Effector memory CD8-positive, alpha-beta T cell (primary cell): ENCODE measurements at places on chromosomes 6 and 20.

DNA sequence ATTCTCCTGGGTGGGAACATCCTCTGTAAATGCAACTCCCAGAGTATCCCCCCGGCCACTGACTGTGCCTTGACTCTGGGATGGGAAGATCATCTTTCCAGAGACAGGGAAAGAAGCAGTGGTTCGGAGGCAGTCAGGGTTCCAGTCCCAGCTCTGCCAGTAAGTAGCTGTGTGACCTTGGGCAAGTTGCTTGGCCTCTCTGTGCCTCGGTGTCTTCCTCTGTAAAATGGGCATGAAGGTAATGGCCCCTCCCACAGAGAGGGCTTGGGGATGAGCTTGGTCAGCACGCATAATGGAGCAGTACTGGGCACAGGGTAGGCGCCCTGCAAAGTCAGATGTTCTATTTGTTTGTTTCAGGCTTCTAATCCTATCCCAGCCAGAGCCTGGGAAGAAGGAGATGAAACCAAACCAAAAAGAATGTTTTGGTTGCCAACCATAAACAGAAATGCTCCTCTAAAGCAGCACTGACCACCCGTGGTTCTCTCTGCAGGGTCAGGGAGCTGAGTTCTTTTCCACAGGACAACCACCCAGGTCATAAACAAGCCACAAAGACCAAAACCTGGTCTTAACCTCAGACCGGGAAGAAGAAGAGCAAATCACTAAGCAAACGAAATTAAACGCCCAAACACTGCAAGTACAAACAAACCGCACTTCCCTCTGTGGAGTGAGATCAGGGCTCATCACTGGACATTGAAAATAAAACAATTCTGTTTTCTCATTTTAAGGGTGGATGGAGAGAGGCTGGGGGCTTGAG lies 381.0 kb upstream of the SULF2 start:
- H3K4me1 ChIP-seq, result no peaks in the 10 kb centered on the region
- no peak for DNase-seq
- peaks cover 34% of the 10 kb centered on the region for H3K27me3 ChIP-seq
- H3K27ac ChIP-seq, result no peak overlapping the region
- H3K36me3 ChIP-seq, result no peaks in the 10 kb centered on the region

GRCh38 chr6:150638765-150639164 lies 39.1 kb downstream of the PLEKHG1 start:
- H3K36me3 ChIP-seq, result no peaks in the 10 kb centered on the region
- H3K27ac ChIP-seq, result no peak overlapping the region
- no peak for DNase-seq
- no peaks in the 10 kb centered on the region for H3K27me3 ChIP-seq
- no peak overlapping the region for H3K4me3 ChIP-seq
- peaks cover 50% of the 10 kb centered on the region for H3K4me1 ChIP-seq

DNA sequence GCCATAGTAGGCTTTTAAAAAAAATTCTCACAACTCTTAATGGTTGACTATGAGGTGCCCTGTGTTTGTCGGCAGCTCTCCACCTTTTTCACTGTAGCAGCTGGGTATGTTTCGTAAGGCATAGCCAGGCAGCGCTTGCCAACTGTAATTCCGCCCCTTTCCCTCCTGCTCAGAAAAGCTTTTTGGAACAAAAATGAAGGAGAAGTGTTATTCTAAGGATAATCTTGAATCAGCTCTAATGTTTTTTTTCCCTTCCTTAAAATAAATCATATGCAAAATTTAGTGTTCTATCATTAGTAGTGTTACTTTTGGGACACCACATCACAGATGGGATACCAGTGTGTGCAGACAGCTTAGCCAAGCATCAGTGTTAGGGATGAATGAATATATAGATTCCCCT lies 21.2 kb downstream of the RIOK1 start:
- H3K27ac ChIP-seq, result peak overlapping the region; percentile 47
- peaks cover 96% of the 10 kb centered on the region for H3K36me3 ChIP-seq
- no peak overlapping the region for H3K4me3 ChIP-seq

- no peak for DNase-seq
- no peaks in the 10 kb centered on the region for H3K4me1 ChIP-seq
- peaks cover 25% of the 10 kb centered on the region for H3K27me3 ChIP-seq
- H3K36me3 ChIP-seq, result no peaks in the 10 kb centered on the region
- H3K27ac ChIP-seq, result no peak overlapping the region
Measured at GRCh38 chr20:63091901-63092659, 85.3 kb upstream of the BHLHE23 start.

DNA sequence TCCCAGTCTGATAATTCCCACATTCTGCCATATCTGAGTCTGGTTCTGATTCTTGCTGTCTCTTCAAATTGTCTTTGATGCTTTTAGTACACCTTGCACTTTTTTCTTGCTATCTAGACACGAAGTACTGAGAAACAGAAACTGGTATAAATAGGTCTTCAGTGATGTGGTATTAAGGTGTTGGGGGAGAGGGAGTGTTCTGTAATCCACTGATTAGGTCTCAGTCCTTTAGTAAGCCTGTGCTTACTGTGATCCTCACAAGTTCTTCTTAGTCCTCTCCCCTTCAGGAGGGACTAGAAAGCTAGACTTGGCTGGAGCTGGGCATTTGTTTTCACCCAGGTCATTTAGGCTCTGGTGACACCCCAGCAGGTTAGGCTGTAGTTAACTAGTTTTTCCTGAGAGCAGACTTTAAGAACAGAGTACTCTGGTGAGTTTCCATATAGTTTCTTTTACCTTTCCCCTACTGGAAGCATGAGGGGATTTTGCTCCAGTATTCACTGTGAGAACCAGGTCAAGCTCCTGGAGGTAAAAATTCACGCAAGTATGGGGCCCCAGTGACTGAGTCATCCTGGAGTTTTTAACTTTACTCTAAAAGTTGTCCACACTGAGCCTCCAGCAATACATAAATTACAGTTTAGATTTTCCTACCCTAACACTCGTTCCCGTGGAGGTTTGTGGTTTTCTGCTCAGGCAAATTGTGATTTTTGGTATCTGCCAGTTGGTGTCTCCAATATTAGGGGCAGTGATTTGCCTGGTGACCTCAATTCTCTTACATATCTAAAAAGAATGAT lies 154.6 kb downstream of the CDKAL1 start:
- no peaks in the 10 kb centered on the region for H3K36me3 ChIP-seq
- H3K4me3 ChIP-seq, result no peak overlapping the region
- H3K27ac ChIP-seq, result no peak overlapping the region
- H3K27me3 ChIP-seq, result no peaks in the 10 kb centered on the region

- H3K36me3 ChIP-seq, result no peaks in the 10 kb centered on the region
- no peaks in the 10 kb centered on the region for H3K27me3 ChIP-seq
- no peak overlapping the region for H3K27ac ChIP-seq
- H3K4me3 ChIP-seq, result no peak overlapping the region
- no peaks in the 10 kb centered on the region for H3K4me1 ChIP-seq
- DNase-seq, result no peak
Measured at GRCh38 chr6:126444659-126445273, 104.9 kb downstream of the CENPW start.

- H3K27ac ChIP-seq, result no peak overlapping the region
- no peaks in the 10 kb centered on the region for H3K27me3 ChIP-seq
- no peaks in the 10 kb centered on the region for H3K4me1 ChIP-seq
- DNase-seq, result no peak
- no peak overlapping the region for H3K4me3 ChIP-seq
- no peaks in the 10 kb centered on the region for H3K36me3 ChIP-seq
Measured at GRCh38 chr6:135479601-135480000, 17.9 kb downstream of the AHI1 start.

DNA sequence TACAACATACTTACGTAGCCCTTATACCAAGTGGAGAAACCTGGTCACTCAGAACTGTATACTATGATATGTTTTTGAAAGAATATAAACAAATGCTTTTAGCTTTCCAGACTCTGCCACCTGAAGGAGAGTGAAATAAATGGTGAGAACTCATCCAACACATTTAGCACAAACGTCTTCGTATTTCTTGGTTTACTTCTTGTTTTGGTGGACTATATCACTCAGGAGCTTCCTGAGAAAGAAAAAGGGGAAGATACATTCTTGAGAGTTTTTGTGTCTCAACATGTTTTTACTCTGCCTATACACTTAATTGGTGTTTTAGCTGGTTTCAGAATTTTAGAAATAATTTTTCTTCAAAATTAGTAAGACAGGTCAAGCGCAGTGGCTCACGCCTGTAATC lies 19.4 kb upstream of the CTAGE9 start:
- H3K4me3 ChIP-seq, result no peak overlapping the region
- H3K27ac ChIP-seq, result no peak overlapping the region
- H3K4me1 ChIP-seq, result no peaks in the 10 kb centered on the region
- H3K36me3 ChIP-seq, result no peaks in the 10 kb centered on the region
- no peak for DNase-seq

DNA sequence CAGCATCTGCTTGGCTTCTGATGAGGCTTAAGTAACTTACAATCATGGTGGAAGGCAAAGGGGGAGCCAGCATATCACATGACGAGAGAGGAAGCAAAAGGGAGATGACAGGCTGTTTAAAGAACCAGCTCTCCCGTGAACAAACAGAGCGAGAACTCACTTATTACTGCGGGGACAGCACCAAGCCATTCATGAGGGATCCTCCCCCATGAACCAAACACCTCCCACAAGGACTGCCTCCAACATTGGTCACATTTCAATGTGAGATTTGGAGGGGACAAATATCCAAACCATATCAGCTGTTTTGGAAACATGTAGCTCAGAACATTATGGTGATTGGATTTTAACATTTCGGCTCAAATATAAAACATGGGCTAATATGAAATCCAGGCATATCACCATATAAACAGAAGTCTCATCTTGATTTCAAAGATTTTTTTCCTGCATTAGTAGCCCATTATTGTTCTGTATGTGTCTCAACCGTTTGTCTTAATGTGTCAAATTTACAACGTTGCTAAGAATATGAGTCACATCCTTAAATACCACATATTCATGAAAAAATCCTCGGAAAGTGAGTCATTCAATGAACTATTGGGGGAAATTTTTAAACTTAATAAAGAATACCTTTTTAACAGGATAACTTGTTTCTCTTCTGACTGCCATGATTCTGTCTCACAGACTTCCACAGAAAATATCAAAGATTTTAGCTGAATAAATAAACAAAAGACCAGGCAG lies 894.3 kb downstream of the TFAP2A start:
- H3K27ac ChIP-seq, result no peak overlapping the region
- no peaks in the 10 kb centered on the region for H3K4me1 ChIP-seq
- H3K36me3 ChIP-seq, result no peaks in the 10 kb centered on the region
- no peak for DNase-seq

DNA sequence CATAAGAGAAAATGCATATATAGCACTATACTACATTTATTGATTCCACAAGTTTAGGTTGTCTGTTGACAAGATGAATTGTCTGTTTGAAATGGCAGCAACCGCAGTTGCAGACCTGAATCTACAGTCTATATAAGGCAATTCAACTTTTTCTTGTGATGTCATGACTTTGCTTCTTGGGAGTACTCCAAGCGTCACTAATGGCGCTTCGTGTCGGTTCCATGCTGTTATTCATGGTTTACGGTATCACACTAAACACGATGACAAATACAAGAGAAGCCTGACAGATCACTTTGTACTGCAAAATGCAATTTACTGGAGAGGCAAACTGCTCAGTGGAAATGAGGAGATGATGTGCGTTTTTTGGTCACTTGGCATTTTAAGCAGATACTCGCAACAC lies 280.3 kb upstream of the TCF21 start:
- H3K4me3 ChIP-seq, result no peak overlapping the region
- no peaks in the 10 kb centered on the region for H3K36me3 ChIP-seq
- no peaks in the 10 kb centered on the region for H3K27me3 ChIP-seq

GRCh38 chr6:47992809-47993208 lies 118.2 kb downstream of the PTCHD4 start:
- H3K36me3 ChIP-seq, result no peaks in the 10 kb centered on the region
- H3K4me1 ChIP-seq, result no peaks in the 10 kb centered on the region
- H3K4me3 ChIP-seq, result no peak overlapping the region
- no peak for DNase-seq
- no peak overlapping the region for H3K27ac ChIP-seq

- H3K36me3 ChIP-seq, result no peaks in the 10 kb centered on the region
- H3K27ac ChIP-seq, result no peak overlapping the region
- no peak for DNase-seq
- peaks cover 12% of the 10 kb centered on the region for H3K4me1 ChIP-seq
- peak overlapping the region; percentile 53 for H3K4me3 ChIP-seq
- H3K27me3 ChIP-seq, result peaks cover 76% of the 10 kb centered on the region
Measured at GRCh38 chr20:58839991-58840747, 10.5 kb downstream of the GNAS-AS1 start.

GRCh38 chr6:30965140-30965601 lies 18.3 kb upstream of the MUC21 start:
- DNase-seq, result no peak
- peaks cover 24% of the 10 kb centered on the region for H3K4me1 ChIP-seq
- H3K27me3 ChIP-seq, result peaks cover 9% of the 10 kb centered on the region
- no peak overlapping the region for H3K4me3 ChIP-seq
- peaks cover 8% of the 10 kb centered on the region for H3K36me3 ChIP-seq

GRCh38 chr6:20479526-20479925 lies 54.7 kb upstream of the CDKAL1 start:
- peaks cover 22% of the 10 kb centered on the region for H3K36me3 ChIP-seq
- no peaks in the 10 kb centered on the region for H3K27me3 ChIP-seq
- no peak overlapping the region for H3K4me3 ChIP-seq
- H3K27ac ChIP-seq, result no peak overlapping the region
- peaks cover 11% of the 10 kb centered on the region for H3K4me1 ChIP-seq

DNA sequence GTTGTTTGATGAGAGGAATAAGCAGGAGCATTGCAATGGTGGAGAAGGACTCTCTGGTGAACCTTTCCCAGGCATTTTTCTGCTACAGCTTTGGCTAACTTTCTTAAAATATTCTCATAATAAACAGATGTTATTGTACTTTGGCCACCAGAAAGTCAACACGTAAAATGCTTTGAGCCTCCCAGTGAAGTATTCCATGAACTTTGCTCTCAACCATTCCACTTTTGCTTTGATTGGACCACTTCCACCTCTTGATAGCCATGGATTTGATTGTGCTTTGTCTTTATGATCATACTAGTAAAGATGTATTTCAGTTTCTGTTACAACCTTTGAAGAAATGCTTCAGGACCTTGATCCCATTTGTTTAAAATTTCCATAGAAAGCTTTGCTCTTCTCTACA lies 241.1 kb downstream of the TENT5A start:
- H3K36me3 ChIP-seq, result no peaks in the 10 kb centered on the region
- no peaks in the 10 kb centered on the region for H3K4me1 ChIP-seq
- no peak for DNase-seq
- no peak overlapping the region for H3K4me3 ChIP-seq
- H3K27me3 ChIP-seq, result no peaks in the 10 kb centered on the region
- H3K27ac ChIP-seq, result no peak overlapping the region

- no peaks in the 10 kb centered on the region for H3K27me3 ChIP-seq
- peaks cover 10% of the 10 kb centered on the region for H3K4me1 ChIP-seq
- DNase-seq, result no peak
- H3K4me3 ChIP-seq, result peak overlapping the region; percentile 92
- H3K27ac ChIP-seq, result peak overlapping the region; percentile 35
Measured at GRCh38 chr20:32762754-32763201, 593 bp downstream of the DNMT3B start.

DNA sequence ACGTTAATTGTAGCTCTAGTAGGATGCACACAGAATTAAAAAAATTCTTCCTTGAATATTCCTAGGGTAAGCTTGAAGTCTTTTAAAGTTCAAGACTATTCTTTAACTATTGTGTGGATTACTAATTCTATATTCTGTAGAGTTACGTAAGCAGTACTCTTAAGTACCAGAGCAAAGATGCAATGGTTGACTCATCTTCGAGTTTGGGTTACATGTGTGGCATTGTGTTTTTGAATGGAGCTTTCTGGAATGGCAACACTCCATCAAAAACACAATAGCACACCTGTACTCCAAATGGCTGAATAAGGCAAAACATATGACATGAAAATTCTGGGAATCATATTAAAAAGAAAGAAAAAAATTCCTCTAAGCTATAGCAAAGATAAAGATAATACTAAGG lies 33.5 kb upstream of the CEP162 start:
- no peaks in the 10 kb centered on the region for H3K4me1 ChIP-seq
- DNase-seq, result no peak
- H3K27ac ChIP-seq, result no peak overlapping the region
- peaks cover 28% of the 10 kb centered on the region for H3K27me3 ChIP-seq
- H3K4me3 ChIP-seq, result no peak overlapping the region
